CD8-positive, alpha-beta memory T cell (primary cell): ENCODE measurements at places on chromosomes 5 and 9. TPM values are rescaled to one million over a fixed set of nuclear protein-coding genes. Genes with fewer than 3 reads are reported as not detected.
A peak's percentile ranks its signal among the peaks of the same experiment; 100 is the strongest.

DNA sequence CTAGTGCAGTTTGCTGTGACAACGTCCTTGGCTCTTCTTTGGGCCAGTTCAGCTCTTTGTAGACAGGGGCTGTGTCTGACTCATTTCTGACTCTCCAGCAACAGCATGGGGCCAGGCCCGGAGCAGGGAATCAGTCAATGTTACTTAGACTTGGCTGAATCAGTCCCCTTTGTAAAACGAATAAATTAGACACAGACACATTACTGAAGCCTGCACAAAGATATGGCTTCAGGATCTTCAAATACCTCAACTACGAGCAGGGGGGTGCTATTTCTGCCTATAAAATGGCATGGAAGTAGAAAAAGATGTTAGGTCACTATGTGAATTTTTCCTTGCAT lies 204.7 kb downstream of the TTLL11 start:
- no peak overlapping the region for H3K4me3 ChIP-seq
- H3K36me3 ChIP-seq = no peaks in the 10 kb centered on the region
- no peaks in the 10 kb centered on the region for H3K27me3 ChIP-seq
- no peak for DNase-seq
- no peak overlapping the region for H3K27ac ChIP-seq
- no peaks in the 10 kb centered on the region for H3K4me1 ChIP-seq

DNA sequence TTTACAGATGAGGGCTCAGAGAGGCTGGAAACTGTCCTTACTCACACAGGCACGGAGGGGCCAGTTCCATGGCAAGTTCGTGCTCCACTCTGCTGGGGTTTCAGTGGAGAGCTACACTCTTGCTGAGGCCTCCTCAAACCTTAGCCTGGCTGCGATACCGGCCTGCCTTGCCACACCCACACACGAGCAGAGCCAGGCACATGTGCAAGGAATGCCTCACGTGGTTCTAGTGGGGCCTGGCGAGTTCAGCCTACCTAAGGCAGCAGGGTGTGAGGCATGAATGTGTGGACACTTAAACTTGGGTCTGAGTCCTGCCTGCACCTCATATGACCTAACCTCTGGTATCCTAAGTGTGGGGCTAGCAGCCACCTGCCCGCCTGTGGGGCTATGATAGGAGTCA lies 21.5 kb upstream of the PRDM12 start:
- DNase-seq = no peak
- no peak overlapping the region for H3K27ac ChIP-seq
- H3K36me3 ChIP-seq = no peaks in the 10 kb centered on the region
- H3K4me3 ChIP-seq = no peak overlapping the region
- H3K27me3 ChIP-seq = no peaks in the 10 kb centered on the region

MYMK gene
- total RNA-seq = not detected

DNA sequence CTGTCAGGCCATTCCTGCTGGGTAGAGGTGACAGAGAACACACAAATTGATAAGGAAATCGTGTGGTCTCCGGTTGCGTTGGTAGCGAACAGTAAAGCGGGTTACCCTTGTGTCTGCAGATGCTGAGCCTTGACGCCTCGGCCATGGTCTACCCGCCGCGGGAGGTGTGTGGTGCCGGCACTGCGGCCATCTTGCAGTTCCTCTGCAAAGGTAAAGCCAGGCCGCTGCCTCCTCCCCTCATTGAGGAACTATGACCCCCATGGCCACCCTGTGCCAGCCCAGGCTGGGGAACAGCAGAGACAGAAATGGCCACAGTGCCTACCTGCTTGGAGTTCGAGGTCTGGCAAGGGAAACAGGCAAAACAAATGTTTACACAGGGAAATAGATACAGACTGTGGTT lies 16.3 kb downstream of the LRSAM1 start:
- H3K27me3 ChIP-seq = no peaks in the 10 kb centered on the region
- no peak overlapping the region for H3K4me3 ChIP-seq
- H3K36me3 ChIP-seq = peaks cover 8% of the 10 kb centered on the region
- H3K27ac ChIP-seq = no peak overlapping the region

UNC5A gene
- not detected for total RNA-seq

HAVCR2 gene
- 6.6 TPM for total RNA-seq

CD14 gene
- total RNA-seq = 3.3 TPM

DNA sequence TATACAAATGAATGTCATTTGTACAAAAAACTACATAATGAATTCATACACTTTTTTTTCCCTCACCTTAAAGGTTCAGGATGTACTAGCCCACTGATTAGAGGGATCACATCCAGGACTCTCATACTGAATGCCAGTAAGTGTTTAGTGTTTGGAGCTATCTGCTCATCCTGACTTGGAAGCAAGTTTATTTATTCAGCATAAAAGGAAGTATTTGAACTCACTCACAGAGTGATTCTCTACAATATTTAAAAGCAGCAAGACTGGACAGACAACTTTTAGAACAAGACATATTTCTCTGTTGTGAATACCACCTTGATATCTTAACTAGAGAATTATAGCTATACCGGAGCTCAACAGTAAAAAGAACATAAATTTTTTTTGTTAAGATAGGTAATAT lies 14.8 kb upstream of the IQGAP2 start:
- H3K4me1 ChIP-seq = peaks cover 56% of the 10 kb centered on the region
- no peaks in the 10 kb centered on the region for H3K36me3 ChIP-seq
- no peak for DNase-seq
- no peak overlapping the region for H3K27ac ChIP-seq

DNA sequence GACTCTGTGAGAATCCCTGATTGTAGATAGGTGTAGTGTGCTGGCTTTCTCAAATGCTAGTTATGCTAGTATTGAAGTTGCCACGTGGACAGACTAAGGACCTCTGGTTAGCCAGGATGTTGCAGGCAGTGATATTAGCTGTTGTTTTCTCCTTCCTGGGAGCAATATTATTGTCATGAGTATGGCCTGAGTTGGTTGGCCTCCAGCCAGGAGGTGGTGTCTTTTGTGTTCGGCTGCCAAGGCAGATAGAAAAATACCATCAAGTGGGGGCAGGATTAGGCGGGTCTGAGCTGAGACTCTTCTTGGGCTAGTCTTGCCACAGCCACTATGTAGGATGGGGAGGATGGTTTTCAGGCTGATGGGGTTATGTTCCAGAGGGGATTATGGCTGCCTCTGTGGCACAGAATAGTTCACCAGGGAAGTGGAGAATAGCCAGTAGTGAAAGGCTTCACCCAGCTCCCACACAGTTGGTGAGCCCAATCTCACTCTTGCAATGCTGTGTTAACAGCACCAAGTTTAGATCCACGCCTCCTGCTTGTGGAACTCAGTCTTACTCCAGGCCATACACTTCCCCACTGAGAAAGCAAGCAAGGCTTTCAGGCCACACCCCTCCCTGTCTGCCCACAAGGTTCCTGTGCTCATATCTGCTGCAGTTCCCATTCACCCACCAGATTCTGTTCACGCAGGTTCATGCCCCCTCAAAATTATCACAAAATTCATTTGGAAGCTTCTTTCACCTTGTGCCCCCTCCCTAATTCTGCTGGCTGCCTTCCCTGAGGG lies 31.2 kb downstream of the GHR start:
- H3K36me3 ChIP-seq = no peaks in the 10 kb centered on the region
- no peak overlapping the region for H3K4me3 ChIP-seq
- H3K27me3 ChIP-seq = no peaks in the 10 kb centered on the region
- H3K4me1 ChIP-seq = no peaks in the 10 kb centered on the region
- no peak for DNase-seq

- H3K4me1 ChIP-seq = peaks cover 46% of the 10 kb centered on the region
- H3K4me3 ChIP-seq = peak overlapping the region; percentile 86
- no peak for DNase-seq
- peak overlapping the region; percentile 69 for H3K27ac ChIP-seq
- H3K27me3 ChIP-seq = no peaks in the 10 kb centered on the region
These were observed 727 bp upstream of the GLIPR2 start for GRCh38 chr9:36135741-36136271.

- no peaks in the 10 kb centered on the region for H3K27me3 ChIP-seq
- H3K4me3 ChIP-seq = no peak overlapping the region
- H3K27ac ChIP-seq = no peak overlapping the region
- no peaks in the 10 kb centered on the region for H3K36me3 ChIP-seq
- H3K4me1 ChIP-seq = no peaks in the 10 kb centered on the region
These were observed 476.4 kb downstream of the KDM4C start for GRCh38 chr9:7234144-7234543.

GRCh38 chr5:149824846-149825245 lies 94.7 kb downstream of the PPARGC1B start:
- H3K4me3 ChIP-seq = no peak overlapping the region
- no peak for DNase-seq
- no peaks in the 10 kb centered on the region for H3K36me3 ChIP-seq

SPINK4 gene
- not detected for total RNA-seq

FYB1 gene
- total RNA-seq = 75.9 TPM

DNA sequence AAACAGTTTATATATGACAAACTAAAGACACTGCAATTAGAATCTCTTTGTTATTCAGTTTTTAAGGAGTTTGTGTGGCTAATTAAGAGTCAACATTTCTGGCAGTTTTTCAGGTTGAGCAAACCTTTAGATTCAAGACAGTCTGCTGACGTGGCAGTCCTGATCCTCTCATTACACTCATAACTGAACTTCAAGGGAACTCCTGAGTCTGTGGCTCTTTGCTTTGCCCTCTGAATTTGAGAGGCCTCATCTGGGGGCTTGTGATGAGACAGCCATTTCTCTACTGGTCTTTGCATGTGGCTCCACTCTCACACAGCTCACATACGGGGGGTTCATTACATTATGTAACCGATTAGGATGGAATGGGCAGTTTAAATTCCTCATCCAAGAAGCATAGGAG lies 182.9 kb upstream of the MEF2C start:
- no peaks in the 10 kb centered on the region for H3K27me3 ChIP-seq
- H3K4me1 ChIP-seq = no peaks in the 10 kb centered on the region
- no peak overlapping the region for H3K4me3 ChIP-seq
- no peaks in the 10 kb centered on the region for H3K36me3 ChIP-seq
- H3K27ac ChIP-seq = no peak overlapping the region

GRCh38 chr9:107976767-107977166 lies 487.2 kb upstream of the KLF4 start:
- H3K27ac ChIP-seq = no peak overlapping the region
- H3K36me3 ChIP-seq = no peaks in the 10 kb centered on the region
- no peaks in the 10 kb centered on the region for H3K4me1 ChIP-seq

DNA sequence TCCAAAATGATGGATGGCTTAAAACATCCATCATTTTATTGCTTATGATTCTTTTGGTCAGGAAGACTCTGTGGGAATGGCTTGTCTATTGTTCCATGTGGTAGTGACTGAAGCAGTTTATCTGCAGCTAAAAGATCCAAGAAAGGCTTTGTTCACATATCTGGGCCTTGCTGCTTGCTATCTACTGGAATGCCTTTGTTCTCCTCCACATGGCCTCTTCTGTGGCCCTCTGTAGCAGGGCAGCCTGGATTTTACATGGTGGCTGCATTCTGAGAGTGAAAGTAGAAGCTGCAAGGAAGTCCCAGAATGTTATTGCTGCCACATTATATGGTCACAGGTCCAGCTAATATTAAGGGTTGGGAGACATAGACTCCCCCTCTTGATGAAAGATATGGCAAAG lies 35.1 kb downstream of the DMXL1 start:
- H3K27ac ChIP-seq = no peak overlapping the region
- DNase-seq = no peak
- H3K4me3 ChIP-seq = no peak overlapping the region
- H3K4me1 ChIP-seq = no peaks in the 10 kb centered on the region
- no peaks in the 10 kb centered on the region for H3K27me3 ChIP-seq

C1QTNF3 gene
- total RNA-seq = 1.4 TPM

TMEFF1 gene
- 0.37 TPM for total RNA-seq

TAS2R1 gene
- total RNA-seq = not detected

DNA sequence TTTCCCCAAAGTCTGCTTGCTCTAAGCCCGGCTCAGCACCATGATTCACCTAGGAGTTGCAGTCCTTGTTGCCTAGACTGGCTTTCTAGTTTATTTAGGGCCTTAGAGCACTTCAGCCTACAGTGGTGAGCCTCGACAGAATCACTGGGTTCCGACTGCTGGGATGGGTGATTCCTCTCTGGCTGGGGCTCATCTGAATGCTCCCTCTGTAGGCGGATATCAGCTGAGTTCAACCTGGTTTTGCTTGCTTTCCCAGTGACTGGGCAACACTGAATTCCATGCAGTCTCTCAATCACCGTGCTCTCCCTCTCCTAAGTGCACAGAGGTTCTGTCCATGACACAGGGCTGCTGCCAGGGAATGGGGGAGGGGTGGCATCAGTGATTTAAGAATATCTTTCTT lies 54.1 kb downstream of the OSMR start:
- no peak overlapping the region for H3K27ac ChIP-seq
- DNase-seq = no peak
- H3K4me3 ChIP-seq = no peak overlapping the region

DNA sequence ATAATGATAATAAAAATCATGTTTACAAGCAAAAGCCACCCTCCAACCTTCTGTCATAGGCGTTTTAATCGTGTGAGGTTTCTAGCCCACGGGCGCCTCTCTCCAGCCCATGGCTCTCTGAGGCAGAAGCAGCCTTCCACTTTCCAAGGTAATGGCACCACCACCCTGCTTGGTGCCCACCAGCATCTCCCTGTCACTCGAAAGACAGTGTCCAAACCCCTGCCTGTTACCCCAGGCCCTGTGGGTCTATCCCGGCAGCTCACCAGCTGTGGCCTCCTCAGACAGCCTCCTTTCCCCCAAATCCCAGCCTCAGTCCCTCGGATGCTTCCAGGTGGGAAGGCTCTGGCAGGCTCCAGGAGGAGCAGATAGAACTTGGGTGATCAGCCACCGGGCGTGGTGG lies 123.8 kb upstream of the LPCAT1 start:
- no peak overlapping the region for H3K27ac ChIP-seq
- H3K36me3 ChIP-seq = no peaks in the 10 kb centered on the region
- H3K4me3 ChIP-seq = no peak overlapping the region
- H3K27me3 ChIP-seq = peaks cover 27% of the 10 kb centered on the region
- DNase-seq = no peak
- peaks cover 8% of the 10 kb centered on the region for H3K4me1 ChIP-seq

CLINT1 gene
- 73.1 TPM for total RNA-seq

DNA sequence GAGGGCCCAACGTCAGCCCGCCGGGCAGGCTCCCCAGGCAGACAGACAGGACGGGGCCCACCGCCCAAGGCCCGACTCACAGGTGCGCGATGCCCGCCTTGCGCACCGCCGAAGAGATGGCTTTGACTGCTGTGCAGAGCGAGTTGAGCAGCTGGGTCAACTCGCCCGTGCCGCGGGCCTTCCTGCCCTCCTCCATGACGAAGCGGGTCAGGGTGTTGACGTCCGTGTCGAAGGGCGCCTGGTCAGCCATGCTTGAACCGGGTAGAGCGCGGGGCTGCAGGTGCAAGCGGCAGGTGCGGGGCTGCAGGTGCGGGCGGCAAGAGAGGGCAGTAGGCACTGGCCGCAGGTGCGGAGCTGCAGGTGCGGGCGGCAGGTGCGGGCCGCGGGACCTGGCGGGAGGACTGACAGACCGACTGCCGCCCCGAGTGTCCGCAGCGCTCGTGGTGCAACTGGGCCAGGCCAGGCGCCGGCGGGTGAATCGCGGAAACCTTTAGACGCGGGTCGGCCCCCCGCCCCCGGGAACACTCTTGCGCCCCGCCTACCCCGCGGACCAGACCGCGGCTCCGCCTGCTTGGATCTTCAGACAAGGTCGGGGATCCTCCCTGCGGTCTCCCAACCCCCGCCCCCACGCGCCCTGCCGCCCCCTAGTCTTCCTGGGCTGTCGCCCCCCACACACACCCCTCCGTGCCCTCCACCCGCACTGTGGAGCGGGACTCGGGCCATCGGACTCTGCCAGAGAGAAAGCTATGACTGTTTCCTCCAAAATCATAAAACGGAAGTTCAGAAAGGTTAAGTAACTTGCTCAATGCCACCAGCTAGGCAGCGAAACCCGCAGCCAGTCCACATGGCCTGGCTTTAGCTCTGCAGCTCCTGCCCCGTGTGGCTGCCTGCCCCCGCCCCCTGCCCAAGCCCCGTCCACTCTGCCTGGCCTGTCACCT lies at the start of gene FBP1:
Gene FBP1 (minus strand): TSS at position 458 of the 938 bp plus-strand sequence. CDS start 208 bp downstream, at position 250.
- no peaks in the 10 kb centered on the region for H3K36me3 ChIP-seq
- H3K4me3 ChIP-seq = peak within 1 kb of the TSS; percentile 64

GRCh38 chr5:111385970-111386831 lies 126.1 kb downstream of the STARD4 start:
- no peak overlapping the region for H3K4me3 ChIP-seq
- no peak overlapping the region for H3K27ac ChIP-seq
- DNase-seq = no peak
- no peaks in the 10 kb centered on the region for H3K4me1 ChIP-seq
